ENCODE measurements at places on chromosomes 7 and 10.

- DNase-seq, result no peak
Measured at GRCh38 chr7:107994421-107995030, 8.4 kb downstream of the LAMB1 start.

- no peak for DNase-seq
Measured at GRCh38 chr10:8568401-8568800, 513.9 kb downstream of the GATA3 start.

GRCh38 chr10:712089-712488 lies 22.6 kb upstream of the DIP2C start:
- DNase-seq, result no peak

- DNase-seq, result no peak
Measured at GRCh38 chr10:84510121-84510520, 181.7 kb downstream of the CCSER2 start.

GRCh38 chr7:155038335-155038734 lies 31.8 kb upstream of the HTR5A start:
- DNase-seq, result no peak

GRCh38 chr10:77501846-77502261 lies 135.8 kb downstream of the KCNMA1 start:
- no peak for DNase-seq

DNA sequence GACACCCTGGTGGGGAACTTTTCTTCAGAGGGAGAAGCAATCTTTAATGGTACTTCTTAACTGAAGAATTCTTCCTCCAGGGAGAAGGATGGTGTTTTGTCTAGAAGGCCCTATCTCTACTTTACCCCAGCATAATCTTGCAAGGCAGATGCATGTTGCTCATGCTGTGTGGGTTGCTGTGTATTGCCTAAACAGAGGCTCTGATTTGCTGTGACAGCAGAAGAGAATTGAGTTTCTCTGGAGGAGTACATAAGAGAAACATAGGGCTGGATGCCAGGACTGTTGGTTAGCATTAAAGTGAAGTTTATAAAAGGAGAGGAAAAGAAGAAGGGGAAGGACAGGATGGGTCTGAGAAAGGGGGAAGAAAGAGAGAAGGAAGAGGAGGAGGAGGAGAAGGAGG lies 248.1 kb upstream of the HPS1 start:
- no peak for DNase-seq

- DNase-seq, result no peak
Measured at GRCh38 chr10:1316809-1317143, 260.6 kb downstream of the WDR37 start.

GRCh38 chr10:129641351-129641750 lies 174.3 kb downstream of the MGMT start:
- no peak for DNase-seq

- DNase-seq, result peak; percentile 1
Measured at GRCh38 chr7:95509199-95509598, 23.5 kb downstream of the ASB4 start.

Data from amygdala (tissue), 56 donors.